ENCODE measurements at places on chromosomes 11 and 22.

- DNase-seq = no peak
These were observed 1084.9 kb downstream of the BRD1 start for GRCh38 chr22:48742556-48743343.

DNA sequence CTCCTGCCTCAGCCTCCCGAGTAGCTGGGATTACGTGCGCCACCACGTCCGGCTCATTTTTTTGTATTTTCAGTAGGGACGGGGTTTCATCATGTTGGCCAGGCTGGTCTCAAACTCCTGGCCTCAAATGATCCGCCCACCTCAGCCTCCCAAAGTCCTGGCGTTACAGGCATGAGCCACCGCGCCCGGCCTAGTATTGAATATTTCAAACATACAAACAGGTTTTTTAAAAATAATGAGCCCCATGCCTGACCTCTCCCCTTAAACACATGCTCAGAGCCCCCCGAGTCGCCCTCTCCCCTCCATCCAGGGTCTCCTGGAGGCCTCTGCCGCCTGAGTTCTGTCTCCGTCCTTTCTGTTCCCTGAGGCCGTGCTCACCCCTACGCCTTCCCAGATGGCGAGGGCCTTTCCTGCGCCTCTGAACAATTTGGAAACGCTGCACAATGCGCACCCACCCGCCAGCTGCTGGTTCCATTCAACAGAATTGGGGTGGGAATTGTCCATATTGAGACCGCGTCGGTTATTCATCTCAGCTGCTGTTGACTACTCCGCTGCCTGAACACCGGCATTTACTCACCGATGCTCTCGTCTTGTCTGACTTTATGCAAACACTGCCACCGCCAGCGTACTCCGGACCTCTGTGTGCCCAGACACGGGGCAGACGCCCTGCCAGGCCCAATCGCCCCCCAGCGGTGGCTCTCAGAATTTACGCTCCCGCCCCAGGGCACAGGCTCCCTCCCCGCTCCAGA lies 13.6 kb upstream of the RNH1 start:
- no peak for DNase-seq

DNA sequence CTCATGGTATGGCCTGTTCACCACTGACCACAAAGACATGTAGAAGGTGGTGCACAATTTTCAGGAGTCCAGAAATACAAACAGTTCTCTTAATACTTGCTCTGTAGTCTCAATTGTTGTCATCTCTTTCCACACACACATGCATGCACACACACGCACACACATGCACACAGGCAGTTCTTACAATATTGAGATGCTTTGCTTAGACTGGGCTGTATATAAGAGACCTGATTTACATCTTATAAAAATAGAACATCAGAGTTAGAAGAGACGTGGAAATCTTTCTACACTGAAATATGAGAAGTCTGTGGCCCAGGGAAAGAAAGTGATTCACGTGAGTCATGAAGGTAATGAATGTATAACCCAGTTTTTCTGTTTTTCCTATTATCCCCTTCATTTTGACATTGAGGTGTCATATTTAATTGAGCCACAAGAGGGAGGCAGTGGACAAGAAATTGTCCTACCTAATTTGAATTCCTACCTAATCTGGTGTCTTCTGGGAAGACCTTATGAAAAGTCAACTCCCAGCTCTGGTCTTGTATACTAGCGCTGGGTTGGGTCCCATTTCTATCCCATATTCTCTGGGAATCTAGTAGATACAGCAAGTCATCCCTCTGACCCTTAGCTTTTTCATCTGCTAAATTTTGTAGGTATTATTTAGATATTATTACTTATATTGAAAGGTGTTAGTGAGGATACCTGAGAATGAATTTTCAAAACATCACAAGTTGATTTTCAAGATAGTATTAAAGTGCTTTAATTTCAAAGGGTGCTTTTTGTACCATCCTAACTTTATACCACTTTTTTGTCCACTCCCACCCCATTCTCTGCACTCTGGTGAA lies 14.9 kb upstream of the MS4A4A start:
- peak; percentile 55 for DNase-seq

DNA sequence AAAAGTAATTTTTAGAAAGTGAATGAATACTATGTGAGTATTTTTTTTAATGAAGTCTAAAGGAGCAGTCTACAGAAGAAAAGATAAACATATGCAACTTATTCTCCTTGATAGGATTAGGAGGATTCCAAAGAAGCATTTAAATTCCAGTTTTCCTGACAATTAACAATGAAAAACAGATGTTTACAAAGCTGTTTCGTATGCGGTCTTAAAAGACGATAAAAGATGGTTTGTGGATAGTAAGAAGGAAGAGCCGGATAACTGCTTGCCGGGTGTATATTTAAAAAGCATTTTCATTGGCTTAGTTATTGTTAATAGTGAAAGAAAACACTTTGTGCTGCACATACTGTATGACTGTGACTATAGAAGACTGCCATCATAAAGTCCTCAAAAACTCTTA lies 120.0 kb upstream of the C11orf58 start:
- DNase-seq = no peak

DNA sequence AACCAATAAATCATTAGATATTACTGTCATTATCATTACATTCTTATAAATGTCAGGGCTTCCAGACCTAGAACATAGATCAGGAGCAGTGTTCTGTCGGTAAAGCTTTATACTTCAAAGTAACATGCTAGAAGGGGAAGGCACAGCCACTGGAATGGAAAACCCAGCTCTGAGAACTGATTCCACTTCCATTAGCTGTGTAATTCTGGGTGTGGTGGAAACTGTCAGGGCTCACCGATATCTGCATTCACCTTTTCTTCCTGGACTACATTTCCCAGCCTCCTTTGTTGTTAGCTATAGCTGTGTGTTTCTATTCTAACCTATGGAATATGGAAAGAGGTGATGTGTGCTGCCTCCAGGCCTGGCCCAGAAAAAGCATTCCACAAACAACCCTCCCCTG lies 585.8 kb downstream of the BUD13 start:
- DNase-seq = no peak

- DNase-seq = no peak
These were observed 335.6 kb upstream of the LRRC4C start for GRCh38 chr11:41795004-41795403.

DNA sequence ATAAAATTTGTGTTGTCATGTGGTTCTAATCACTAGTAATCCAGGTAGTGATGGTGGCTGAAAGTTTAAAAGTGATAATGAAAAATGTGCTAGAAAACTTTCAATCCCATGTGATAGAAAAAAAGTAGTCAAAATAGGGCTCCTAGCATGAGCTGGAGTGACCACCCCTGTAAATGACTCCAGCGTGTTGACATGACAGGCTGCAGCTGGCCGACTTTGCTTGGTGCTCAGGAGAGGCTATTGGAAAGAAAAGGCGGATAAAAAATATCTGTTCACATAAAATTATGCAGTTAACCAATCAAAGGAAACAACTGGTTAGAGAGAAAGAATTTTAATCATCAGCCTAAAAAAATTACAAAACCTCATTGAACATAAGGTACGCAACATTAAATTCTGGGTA lies 16.9 kb upstream of the MTCH2 start:
- DNase-seq = no peak

DNA sequence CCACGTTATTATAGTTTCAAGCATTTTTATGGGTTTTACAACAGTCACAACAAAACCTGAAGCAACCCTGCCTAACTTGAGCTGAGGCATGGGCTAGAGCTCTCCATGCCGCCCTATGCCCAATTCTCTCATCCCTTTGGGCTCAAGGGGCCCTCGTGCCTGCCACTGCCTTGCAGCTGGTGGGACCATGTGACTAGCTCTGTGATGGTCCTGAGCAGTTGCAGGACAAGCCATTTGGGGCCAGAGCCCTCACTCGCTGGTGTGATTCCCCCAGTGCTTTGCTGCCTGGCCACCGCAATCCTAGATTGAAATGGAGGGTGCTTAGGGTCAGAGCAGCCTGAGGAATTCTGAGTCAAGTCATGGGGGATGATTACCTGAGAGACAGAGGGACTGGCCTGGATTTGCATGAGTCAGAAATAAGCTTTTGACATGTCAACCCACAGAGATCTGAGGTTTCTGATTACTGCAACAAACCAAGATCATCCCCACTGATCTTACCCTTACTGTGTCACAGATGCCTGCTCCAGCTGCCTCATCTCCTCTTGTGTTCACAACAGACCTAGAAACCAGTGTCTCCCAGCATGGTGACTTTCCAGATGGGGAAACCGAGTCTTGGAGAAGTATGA lies 323.7 kb downstream of the BRD1 start:
- DNase-seq = no peak

GRCh38 chr22:46815132-46815531 lies 52.7 kb downstream of the TBC1D22A start:
- DNase-seq = no peak

DNA sequence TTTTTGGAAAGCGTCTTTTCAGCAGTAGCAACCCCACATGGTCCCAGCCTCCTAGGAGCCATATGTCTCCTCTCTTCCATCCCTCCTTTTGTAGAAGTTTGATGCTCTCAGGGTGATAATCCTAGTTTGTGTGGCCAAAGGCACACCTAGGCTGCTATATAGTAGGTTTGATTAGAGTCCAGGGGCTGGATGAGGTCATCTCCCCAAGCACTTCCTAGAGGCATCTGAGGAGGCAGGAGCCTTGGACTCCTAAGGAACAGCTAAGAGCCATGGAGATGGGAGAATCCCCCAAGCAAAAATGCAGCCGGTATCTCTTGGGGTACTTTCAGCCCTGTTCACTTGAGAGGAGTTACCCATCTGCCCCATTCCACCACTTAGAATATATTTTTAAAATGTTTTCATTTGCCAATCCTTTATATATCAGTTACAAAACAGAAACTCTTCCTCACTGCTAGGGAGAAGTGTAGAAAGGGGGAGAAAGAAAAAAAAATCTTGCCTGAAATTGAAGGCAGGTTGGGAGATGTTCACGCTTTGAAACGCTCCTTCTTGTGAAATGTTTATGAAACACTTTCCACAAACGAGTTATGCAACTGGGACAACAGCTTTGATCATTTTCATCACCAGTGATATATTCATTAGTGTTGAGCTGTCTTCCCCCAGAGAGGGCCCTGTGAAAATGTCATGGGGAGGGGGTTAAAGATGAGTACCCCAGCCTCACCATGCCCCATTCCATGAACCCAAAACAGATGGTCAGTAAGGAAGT lies 31.9 kb upstream of the TLCD5 start:
- DNase-seq = no peak

DNA sequence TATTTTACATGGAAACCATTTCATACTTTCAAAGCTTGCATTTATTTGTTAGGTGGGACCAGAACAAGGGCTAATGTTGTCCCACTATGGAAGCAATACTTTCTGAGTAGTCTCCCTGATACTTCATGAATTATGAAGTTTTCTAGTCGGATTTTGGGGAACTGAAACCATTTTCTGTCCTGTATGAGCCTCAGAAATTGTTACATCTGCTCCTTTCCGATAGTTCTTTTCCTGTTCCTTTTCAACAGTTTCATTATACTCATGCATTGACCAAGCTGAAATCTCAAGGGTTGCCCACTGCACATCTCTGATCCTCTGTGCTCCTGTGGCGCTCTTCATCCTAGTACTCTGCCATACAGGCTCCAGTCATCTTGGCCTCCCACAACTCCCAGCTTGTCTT lies 31.5 kb upstream of the GLYATL1 start:
- no peak for DNase-seq

- DNase-seq = no peak
These were observed 818.8 kb upstream of the CHORDC1 start for GRCh38 chr11:91041626-91042025.
